ENCODE measurements at places on chromosomes 16 and 17. TPM values are rescaled to one million over a fixed set of nuclear protein-coding genes. Genes with fewer than 3 reads are reported as not detected.
A peak's percentile ranks its signal among the peaks of the same experiment; 100 is the strongest.

DNA sequence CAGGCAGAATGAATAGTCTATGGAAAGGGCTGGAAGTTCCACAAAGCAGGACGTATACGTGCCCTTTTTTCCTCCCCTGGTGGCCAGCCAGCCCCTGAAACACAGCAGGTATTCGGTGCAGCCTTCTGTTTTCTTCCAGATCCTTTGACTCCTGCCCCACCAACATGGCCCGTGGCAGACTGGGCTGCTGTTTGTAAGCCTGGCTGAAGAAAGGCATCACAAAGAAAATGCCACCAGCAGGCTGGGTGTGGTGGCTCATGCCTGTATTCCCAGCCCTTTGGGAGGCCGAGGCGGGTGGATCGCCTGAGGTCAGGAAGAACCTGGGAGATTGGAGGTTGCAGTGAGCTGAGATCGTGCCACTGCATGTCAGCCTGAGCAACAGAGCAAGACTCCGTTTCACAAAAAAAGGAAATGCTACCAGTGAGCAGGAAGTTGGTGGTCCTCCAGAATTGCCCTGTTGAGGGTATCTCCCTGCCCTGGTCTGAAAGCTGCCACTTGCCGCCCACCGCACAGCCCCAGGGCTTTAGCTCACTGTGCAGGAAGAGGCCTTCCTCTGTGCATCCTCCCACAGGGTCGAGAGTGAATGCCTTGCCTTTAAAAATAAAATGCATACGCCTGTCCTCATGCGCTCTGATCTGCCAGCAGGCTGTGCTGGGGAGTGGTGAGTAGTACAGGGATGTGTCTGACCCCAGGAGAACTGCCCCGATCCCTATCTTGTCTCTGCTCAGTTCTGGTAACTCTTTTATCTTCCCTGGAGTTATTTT is 587.7 kb downstream of the MAF start:
- no peaks in the 10 kb centered on the region for H3K27me3 ChIP-seq
- no peak for DNase-seq
- no peak overlapping the region for H3K27ac ChIP-seq
- no peaks in the 10 kb centered on the region for H3K4me1 ChIP-seq
- H3K36me3 ChIP-seq: no peaks in the 10 kb centered on the region
- H3K4me3 ChIP-seq: no peak overlapping the region

DNA sequence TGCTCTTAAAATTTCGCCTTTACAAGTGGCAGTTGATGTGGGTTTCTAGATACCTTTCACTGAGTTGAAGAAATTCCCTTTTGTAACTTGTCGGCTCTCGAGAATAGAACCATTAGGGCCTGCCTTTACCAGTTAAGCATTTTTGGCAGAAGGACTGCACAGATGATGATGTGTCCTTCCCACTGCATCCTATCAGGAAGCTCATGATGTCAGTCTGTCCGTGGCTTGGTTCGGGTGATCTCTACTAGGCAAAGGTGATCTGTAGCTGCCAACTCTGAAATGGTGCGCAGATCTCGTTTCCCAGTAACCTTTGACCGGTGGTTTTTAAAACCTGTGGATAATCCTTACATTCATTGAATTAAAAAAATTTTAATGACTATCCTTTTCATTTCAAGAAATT is 49.7 kb downstream of the ZNRF1 start:
- no peak for DNase-seq
- H3K27ac ChIP-seq: no peak overlapping the region
- no peaks in the 10 kb centered on the region for H3K27me3 ChIP-seq
- no peaks in the 10 kb centered on the region for H3K4me1 ChIP-seq
- H3K36me3 ChIP-seq: no peaks in the 10 kb centered on the region
- no peak overlapping the region for H3K4me3 ChIP-seq

- no peaks in the 10 kb centered on the region for H3K27me3 ChIP-seq
- H3K4me3 ChIP-seq: no peak overlapping the region
- no peaks in the 10 kb centered on the region for H3K4me1 ChIP-seq
- H3K27ac ChIP-seq: no peak overlapping the region
- no peaks in the 10 kb centered on the region for H3K36me3 ChIP-seq
- DNase-seq: no peak
Observed at GRCh38 chr16:14365200-14365851, 264.7 kb downstream of the PARN start.

DNA sequence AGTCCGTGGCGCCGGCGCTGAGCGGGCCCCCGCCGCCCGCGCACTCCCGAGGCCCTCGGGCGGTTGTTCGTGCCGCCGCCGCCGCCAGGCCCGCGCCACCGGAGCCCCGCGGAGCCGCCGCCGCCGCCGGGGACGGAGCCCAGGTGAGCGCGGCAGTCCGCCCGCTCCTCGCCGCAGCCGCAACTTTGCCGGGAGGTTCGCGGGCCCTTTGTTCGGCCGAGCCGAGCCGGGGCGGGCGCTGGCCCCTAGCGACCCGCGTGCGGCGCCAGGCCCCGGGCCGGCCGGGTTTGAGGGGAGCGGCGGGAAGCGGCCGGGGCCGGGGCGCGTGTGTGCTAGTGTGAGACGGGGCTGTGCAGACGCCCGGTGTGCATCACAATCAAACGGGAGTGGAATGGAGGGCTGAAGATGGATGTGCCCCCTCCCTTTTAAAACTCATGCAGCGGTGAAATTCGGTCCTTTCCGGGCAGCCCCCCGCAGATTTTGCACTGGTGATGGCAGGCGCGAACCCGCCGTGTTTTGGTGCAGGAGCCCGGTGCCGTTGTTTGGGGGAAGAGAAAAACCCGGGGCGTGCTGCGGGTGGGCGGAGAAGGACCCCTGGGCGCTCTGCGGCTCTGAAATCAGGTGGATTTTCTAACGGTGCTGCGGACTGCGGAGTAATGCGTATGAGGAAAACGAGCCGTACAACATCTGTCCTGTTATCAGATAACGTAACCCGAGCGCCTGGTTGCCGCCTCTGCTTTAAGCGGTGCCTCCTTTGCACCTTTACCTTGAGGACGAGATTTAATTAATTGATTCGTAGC is 823 bp downstream of the TNRC6C start:
- no peaks in the 10 kb centered on the region for H3K27me3 ChIP-seq
- H3K27ac ChIP-seq: no peak overlapping the region
- H3K36me3 ChIP-seq: no peaks in the 10 kb centered on the region
- H3K4me3 ChIP-seq: peak overlapping the region; percentile 60
- H3K4me1 ChIP-seq: peaks cover 6% of the 10 kb centered on the region

DNA sequence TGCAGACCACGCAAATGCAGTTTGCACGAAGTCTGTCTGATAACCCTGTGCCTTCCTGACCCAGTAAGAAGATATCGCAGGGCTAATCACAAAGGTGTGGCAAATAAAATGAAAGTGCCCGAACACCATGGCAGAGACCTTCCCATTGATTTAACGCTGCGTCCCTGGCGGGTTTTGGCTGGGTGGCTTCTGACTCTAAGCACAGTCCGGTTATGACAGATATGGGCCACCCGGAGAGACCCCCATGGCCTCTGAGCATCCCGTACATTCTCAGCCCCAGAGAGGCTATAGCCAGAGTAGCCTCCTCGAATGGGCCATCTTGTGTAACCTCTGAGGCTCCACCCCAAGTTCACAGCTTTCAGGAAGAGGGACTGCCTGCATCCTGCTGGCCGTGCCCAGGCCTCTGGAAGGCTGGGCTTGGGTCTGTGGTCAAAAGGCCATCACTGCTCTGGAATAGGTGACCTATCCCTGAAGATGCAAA is 5.5 kb downstream of the FOXC2 start:
- no peaks in the 10 kb centered on the region for H3K36me3 ChIP-seq
- H3K27ac ChIP-seq: no peak overlapping the region
- H3K4me1 ChIP-seq: no peaks in the 10 kb centered on the region
- no peak for DNase-seq
- no peak overlapping the region for H3K4me3 ChIP-seq

KCNH4 gene
- 0.05 TPM for total RNA-seq

KRT222 gene
- 1.3 TPM for total RNA-seq

DNA sequence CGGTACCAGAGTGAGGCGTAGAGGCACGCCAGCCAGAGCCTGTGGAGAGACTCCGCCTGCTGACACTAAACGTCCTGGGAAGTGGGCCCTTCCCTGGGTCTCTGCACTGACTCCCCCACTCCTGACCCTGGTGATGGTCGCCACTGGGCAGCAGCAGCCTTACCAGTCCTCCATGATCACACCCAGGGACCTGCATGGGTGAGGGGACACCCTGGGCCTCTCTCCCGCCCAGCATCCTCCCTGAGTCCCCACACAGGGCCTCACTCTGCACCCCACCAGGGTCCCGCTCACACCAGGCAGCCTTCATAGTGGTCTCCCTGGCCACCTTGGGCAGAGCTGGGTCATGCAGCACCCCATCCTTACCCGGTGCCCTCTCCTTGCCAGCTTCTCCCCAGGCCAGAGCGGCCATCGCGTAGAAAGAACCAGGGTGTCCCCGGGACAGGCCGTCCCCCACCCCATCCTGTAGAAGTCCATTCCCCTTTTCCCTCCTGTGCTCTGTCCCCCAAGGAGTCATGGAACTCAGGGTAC is 10.7 kb downstream of the RGS11 start:
- no peak overlapping the region for H3K4me3 ChIP-seq
- H3K27me3 ChIP-seq: no peaks in the 10 kb centered on the region
- H3K36me3 ChIP-seq: no peaks in the 10 kb centered on the region
- no peak overlapping the region for H3K27ac ChIP-seq
- peaks cover 12% of the 10 kb centered on the region for H3K4me1 ChIP-seq

DNA sequence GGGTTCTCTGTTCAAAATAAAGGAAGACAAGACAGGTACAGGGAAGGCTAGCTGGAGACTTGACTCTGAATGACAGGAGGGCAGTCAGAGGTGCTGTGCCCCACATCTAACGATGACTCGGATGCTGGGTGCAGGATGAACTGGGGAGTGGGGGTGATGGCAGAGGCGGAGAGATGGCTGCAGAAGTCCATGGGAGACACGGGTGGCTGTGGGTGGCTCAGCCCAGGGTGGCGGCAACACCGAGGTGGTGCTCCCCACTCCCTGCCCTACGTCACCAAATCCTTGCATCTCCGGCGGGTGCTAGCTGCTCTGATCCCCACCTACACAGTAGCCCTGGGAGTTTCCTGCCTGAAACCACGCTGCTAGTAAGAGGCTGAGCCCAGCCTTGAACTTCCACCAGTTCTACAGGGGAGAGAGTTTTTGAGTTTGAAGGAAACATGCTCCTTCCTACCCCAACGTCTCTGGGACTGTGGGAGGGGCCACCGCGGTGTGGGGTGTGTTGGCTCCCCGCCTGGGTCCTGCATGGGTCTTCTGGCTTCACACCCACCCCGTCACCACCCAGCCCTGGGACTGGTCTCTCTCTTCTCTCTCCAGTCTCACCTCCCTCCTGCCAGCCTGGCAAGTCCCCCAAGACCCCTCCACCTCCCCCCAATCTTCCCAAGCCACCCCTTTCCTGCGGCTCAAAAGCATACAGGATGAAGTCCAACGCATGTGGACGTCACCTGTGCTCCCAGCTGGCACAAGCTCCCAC is 4.5 kb downstream of the GSG1L start:
- H3K27ac ChIP-seq: no peak overlapping the region
- H3K4me3 ChIP-seq: no peak overlapping the region
- no peak for DNase-seq

DNA sequence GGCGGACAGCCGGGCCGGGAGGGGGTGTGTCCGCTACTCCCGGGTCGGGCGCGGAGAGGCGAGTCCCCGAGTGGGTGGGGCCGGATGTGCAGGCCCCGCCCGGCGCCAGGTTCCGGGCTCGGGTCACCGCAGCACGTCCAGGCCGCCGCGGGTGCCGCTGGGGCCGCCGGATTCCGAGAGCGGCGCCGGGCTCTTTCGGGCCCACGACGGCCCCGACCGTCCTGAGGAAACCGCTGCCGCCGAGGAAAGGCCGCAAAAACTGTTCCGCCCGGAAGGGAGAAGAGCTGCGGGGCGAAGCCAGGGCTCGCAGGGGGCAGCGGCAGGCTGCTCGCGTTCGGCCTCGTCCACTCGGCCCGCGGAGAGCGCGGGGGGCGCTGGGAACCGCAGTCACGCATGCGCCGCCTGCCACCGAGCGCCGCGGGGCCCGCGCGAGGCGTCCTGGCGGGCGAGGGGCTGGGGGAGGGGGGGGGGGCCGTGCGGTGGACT is at the start of gene ZKSCAN2:
Gene ZKSCAN2 (minus strand): TSS at position 376 of the 486 bp plus-strand sequence. CDS start 718 bp downstream, outside the sequence.
- no peaks in the 10 kb centered on the region for H3K27me3 ChIP-seq
- H3K4me3 ChIP-seq: peak within 1 kb of the TSS; percentile 77
- peak; percentile 91 for DNase-seq

- no peak overlapping the region for H3K27ac ChIP-seq
- no peak for DNase-seq
- H3K36me3 ChIP-seq: no peaks in the 10 kb centered on the region
- H3K4me3 ChIP-seq: no peak overlapping the region
Observed at GRCh38 chr16:26087091-26087490, 395.3 kb downstream of the HS3ST4 start.

GOSR2 gene
- total RNA-seq: 33.2 TPM

DNA sequence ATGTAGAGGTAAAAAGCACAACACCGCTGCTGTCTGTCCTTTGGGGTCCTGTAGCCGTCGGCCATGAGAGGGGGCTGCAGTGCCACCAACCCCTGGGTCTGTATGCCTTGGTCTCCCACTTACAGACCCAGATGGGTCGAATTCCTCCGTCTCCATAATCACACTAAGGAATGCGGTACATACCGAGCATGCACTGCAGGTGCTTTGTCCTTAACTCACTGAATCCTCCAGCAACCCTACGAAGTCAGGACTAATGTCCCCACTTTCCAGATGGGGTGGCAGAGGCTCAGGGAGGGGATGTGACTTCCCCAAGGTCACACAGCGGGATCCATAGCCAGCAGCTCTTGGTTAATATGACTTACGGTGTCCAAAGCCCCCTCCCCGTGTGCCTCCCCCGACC is 219.9 kb upstream of the CIBAR2 start:
- no peaks in the 10 kb centered on the region for H3K36me3 ChIP-seq
- no peak overlapping the region for H3K27ac ChIP-seq
- DNase-seq: no peak

DNA sequence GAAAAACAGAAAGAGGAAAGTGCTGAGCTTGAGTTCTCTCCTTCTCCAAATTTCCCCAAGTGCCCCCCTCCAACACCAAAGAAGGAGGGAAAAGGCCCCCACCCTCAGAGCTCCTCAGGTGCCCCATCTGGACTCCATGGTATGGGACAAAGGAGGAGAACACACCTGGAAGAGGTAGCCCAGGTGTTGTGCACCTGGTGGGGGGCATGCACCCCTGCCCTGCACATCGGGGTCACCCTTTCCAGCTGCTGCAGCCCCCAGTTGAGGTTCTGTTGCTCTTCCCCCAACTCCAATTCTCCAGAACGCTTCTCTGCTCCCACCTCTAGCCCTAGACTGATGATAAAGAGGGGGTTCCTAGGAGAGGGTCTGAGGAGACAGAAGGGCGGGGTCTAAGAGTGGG is 3.0 kb upstream of the COL1A1 start:
- peaks cover 4% of the 10 kb centered on the region for H3K4me1 ChIP-seq
- H3K4me3 ChIP-seq: no peak overlapping the region
- H3K27ac ChIP-seq: no peak overlapping the region
- no peaks in the 10 kb centered on the region for H3K36me3 ChIP-seq
- no peak for DNase-seq

Measured in pancreas (tissue), 10 donors.